ENCODE measurements at places on chromosomes 3 and 15. TPM values are rescaled to one million over a fixed set of nuclear protein-coding genes. Genes with fewer than 3 reads are reported as not detected.

DNA sequence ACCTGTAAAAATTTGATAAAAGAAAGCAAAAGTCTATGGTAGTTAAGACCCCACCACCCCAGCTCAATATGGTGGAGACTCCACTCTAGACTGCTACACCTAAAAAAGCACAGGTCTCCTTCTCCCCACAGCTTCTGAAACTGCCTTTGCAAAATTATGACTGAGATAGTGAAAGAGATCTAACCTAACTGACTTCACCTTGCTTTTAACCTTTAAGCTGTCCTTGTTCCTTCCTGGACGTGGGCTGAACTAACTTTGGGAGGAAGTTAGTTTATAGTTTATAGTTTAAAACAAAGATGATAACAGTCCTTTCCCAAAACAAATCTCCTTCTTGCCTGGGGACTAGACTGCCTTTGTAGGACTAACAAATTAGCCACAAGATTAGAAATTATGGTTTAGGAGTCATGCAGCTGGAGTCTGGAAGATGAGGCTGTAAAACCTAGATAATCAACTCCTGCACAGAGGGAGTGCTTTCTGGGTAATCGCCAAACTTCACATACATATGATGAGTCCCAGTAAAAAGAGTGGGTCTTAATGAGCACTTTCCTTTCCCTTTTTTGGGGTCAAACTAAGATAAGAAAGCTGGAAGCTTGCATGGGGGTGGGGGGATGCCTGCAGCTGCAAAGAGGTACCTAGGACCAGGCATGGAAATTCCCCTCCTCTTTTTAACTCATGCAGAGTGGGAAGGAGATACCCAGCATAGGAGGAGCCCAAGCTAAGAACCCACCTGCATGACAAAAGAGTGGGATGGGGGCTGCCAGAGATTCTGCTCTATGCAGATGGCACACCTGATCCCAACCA, 17.5 kb downstream of the CCR8 start:
- DNase-seq, result no peak

DNA sequence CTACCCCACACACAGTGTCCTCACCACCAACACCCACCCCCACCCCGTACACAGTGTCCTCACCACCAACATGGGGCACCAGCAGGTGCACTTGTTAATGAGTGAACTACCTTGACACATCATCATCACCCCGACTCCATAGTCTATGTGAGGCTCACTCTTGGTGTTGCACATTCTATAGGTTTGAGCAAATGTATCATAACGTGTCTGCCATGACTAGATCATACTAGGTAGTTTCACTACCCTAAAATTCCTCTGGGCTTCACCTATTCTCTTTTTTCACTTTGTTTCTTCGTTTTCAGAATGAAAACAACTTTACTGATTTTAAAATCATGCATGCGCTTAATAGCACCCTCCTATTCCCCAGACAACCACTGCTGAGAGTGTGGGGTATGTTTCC, 102.6 kb upstream of the SLC6A6 start:
- no peak for DNase-seq

- no peak for DNase-seq
Measured at GRCh38 chr3:104911376-104911775, 455.3 kb upstream of the ALCAM start.

GRCh38 chr15:52680761-52681160, 1.6 kb upstream of the ATOSA start:
- no peak for DNase-seq

- no peak for DNase-seq
Measured at GRCh38 chr15:33067456-33067855, 127.1 kb downstream of the FMN1 start.

DNA sequence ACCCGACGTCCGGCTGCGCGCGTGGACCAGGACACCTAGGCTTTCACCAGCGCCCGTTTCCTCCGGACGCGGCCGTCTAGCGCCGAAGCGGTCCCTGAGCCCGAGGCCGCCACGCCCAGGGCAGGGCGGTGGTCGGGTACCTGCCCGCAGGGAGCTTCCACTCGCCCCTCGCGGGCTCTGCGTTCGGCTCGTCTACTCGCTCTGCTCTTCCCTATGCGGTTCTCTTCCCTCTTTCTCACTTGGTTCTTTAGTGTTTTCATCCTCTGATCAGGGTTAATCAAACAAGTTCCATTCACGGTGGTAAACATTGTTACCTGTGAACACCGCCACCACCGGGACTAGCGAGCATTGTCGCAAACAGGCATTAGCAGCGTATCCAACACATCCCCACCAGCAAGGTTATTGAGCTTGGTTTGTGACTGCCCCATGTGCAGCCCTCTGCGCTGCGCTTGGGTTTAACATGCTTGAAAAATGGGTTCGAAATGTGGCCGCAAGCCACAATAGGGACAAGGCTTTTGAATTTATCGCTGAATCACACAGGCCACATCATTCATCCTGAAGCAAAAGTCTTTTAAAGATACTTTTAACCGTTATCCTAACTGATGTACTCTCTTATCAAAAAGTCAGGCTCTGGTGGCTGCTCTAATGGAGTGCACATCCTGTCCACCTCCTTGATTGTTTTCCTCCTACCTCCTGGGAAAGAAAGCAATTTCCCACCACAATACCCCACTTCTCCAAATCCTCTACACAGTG, 843 bp upstream of the CD47 start:
- DNase-seq, result no peak

DNA sequence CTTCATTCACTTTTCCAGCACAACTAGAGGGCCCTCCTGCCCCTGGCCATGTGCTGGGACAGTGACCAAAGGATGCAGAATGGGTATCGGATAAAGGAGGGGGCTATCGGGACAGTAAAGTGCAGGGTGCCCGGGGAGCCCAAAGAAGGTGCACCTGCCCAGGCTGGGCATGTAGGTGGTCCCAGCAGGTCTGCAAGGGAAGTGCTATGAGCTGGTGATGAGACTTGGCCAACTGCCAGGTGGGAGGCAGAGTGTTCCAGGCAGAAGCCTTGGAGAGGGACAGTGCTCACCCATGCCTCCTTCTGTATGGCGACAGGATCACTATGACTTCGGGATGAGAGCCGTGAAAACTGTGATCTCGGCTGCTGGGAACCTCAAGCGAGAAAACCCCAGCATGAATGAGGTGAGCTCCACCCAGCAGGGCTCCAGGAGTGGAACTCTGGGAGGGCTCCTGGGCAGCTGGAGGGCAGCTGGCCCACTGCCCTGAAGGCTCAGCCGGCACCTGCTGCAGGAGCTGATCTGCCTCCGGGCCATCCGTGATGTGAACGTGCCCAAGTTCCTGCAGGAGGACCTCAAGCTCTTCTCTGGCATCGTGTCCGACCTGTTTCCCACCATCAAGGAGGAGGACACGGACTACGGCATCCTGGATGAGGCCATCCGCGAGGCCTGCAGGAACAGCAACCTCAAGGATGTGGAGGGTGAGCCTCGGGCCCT, 48.4 kb downstream of the DNAH1 start:
- DNase-seq, result no peak

GRCh38 chr3:8767667-8768363, 1.6 kb downstream of the OXTR start:
- DNase-seq, result no peak

DNA sequence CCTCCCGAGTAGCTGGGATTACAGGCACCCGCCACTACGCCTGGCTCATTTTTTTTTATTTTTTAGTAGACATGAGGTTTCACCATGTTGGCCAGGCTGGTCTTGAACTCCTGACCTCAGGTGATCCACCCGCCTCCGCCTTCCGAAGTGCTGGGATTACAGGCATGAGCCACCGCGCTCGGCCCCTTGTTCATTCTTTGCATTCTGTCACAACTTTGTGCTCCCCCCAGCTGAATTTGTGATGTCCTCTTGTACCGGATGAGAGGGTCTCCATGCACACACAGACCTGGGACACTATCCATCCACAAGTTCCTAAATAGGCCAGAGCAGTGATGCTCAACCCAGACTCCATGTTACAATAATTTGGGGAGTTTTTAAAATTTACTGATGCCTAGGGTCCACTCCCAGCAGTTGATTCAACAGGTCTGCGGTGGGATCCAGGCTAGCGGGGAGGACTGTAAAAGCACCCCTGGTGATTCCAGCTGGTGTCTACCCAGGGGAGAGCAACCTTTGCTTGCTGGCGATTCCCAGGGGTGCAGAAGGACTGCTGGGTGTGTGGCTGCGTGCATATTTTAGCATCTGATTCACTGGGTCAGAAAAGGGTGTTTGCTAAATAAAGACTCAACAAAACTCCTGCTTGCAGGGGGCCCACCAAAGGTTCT, 1.0 kb downstream of the RASSF1 start:
- no peak for DNase-seq

DNA sequence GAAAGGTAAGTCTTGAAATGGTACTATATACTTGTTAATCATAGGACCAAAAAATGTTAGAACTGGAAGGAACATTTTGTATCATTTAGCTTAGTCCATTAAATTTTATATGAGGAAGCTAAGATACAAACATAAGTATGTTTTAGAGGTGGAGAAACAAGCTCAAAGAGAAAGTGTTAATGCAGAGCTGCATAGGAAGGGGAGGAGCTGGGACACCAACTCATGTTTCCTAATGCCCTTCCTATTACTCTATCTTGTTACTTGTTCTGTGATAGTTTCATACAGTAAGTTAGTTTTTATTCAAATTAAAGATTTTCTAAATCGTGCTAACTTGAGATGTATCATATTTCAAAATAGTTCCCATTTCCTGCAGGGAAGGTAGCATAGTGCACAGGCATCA, 7.4 kb downstream of the SLC35A5 start:
- DNase-seq, result no peak

GRCh38 chr15:66390678-66391077, 4.0 kb downstream of the MAP2K1 start:
- DNase-seq, result peak; percentile 22

Gene NR1I2
- total RNA-seq, result not detected

Gene LRRC15
- 1.1 TPM for total RNA-seq

Gene ALDH1L1
- 5.4 TPM for total RNA-seq

Gene NR2F2
- total RNA-seq, result 14.0 TPM

Gene CCDC66
- total RNA-seq, result 37.5 TPM

Gene ACSBG1
- 97.5 TPM for total RNA-seq

Gene TERC
- total RNA-seq, result 128 TPM

Gene OR5K2
- total RNA-seq, result not detected

Gene C3orf80
- 0.65 TPM for total RNA-seq

All from lower leg skin (tissue), 4 donors.